ENCODE measurements at places on chromosomes 6 and 20. TPM values are rescaled to one million over a fixed set of nuclear protein-coding genes. Genes with fewer than 3 reads are reported as not detected.

Gene PXMP4
- 8.8 TPM for polyA plus RNA-seq

Gene SOBP
- 20.7 TPM for polyA plus RNA-seq

Gene NHLRC1
- 1.7 TPM for polyA plus RNA-seq

Gene ANKRD66
- not detected for polyA plus RNA-seq

- no peak for DNase-seq
Observed at GRCh38 chr6:122747573-122747972, 31.9 kb upstream of the FABP7 start.

GRCh38 chr20:57638173-57638894 lies 18.1 kb upstream of the ZBP1 start:
- no peak for DNase-seq
